Karpas-422 (cell line): ENCODE measurements at places on chromosomes 2 and 18.

GRCh38 chr2:223563462-223563861 lies 38.7 kb downstream of the SCG2 start:
- no peak for DNase-seq

- DNase-seq = no peak
Measured at GRCh38 chr2:178374865-178375264, 76.1 kb downstream of the PRKRA start.

DNA sequence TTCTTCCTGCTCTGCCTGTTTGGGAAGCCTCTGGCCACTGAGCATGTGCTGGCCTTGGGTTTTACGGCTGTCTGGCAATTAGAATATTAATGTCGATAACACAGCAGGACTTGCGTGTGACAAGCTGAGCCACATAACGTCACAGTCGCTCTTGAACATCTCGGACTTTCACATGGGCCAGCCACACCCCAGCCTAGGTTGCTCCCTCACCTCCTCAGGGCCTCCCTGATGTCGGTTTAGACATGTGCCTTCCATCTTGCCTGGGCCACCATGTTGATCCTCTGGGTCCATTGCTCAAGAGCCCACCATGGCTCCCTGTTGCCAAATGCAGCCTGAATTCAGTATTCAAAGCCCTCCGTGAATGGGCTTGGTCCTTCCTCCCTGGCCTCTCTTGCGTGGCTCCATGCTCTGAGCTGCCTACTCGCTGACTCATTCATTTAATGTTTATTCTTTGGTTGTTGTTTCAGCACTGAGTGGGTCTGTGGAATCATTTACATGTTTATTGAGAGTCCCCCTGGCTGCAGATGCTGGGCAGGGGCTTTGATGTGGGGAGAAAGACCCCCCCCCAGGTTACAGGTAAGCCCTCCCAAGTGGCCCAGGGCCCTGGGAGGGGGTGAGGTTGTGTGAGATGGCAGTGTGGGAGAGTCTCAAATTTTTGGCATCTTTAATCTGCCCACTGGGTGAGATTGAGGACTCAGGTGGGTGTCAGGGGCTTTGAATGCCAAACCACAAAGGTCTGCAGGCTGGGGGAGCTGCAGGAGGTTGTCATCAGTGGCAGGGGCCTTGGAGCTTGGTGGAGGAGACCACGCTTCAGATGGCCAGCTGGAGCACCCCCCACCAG lies 62.0 kb downstream of the ODC1 start:
- DNase-seq = no peak

GRCh38 chr2:195407783-195408182 lies 249.2 kb upstream of the SLC39A10 start:
- no peak for DNase-seq

DNA sequence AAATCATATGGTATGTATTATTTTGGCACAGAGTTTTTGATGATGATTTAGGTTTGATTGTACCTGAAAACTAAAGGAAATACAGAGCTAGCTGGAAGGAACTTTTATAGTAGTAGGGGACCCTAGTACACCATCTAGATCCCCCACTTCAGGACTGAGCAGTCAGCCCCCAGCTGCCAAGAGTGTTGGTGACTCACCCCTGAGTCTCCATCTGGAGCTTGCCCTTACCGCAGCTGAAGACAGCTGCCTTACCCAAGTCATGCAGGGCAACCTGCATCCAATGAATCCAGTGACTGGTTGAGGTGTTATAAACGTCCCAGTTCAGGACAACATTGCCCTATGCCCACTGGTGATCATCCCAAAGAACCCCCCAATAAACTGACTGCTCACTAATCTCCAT lies 15.3 kb downstream of the PMS1 start:
- no peak for DNase-seq

DNA sequence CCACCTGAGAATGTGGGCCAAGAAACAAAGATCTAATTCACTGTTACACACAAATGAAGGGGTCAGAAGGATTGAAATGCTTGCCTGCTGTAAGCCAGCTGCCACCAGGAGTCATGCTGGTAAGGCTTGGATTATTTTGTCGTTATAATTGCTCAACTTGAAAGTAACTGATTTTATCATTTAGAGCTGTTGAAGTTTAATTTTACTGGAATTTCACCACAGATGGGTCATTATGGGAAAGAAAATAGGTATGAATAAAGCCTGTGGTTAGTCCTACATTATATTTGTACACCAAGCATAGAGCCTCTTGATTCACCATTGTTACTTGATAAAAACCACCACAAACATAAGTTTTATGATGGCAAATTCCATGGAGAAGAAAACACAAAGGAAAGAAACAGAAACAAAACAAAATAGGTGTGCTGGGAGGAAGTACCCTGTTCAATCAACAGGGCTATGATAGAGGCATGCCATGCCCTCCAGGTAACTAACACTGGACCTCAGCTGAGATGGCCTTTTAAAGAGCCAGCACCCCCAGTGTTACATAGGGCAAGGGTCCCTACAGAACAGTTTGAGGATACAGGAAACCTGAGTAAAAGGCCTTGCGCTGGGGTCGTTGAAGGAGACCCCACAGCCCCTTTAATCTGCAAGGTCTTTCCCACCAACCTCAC lies 3.0 kb downstream of the CLEC4F start:
- no peak for DNase-seq

GRCh38 chr2:217903859-217904613 lies 98.8 kb downstream of the TNS1 start:
- no peak for DNase-seq

- DNase-seq = no peak
Measured at GRCh38 chr2:185374878-185375277, 363.7 kb upstream of the FSIP2 start.

DNA sequence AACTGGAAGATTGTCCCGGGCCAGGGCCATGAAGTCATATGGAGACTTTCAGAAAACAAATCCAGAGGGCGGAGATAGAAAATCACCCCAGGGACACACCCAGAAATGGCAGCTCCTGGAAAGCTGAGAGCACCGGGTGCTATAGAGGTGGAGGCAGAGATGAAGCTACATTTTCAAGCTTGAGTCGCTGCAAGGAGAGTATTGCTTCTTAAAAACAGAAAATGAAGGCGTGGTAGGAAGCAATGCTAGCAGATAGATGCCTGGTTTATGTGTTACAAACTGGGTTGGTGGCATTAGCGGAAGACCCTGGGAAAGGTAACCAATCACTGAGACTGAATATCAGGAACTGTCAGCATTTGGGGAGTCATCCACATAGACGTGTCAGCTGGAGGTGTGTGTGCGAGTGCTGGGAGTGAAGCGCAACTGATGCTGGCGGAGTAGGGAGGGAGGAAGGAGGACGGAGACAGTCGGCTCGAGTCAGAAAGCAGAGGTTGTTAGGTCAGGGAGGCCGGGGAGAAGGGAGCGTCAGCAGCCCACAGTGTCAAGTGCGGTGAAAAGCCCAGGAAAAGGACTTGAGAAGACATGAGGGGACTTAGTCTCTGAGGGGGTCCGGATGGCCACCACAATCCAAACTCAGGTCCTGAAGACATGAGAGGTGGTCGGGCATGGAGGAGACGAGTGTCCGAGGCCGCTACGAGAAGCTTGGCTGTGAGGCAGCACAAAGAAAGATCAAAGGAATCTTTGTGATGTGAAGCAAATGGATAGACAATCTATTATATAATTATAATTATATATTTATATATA lies 45.4 kb downstream of the C18orf63 start:
- no peak for DNase-seq

DNA sequence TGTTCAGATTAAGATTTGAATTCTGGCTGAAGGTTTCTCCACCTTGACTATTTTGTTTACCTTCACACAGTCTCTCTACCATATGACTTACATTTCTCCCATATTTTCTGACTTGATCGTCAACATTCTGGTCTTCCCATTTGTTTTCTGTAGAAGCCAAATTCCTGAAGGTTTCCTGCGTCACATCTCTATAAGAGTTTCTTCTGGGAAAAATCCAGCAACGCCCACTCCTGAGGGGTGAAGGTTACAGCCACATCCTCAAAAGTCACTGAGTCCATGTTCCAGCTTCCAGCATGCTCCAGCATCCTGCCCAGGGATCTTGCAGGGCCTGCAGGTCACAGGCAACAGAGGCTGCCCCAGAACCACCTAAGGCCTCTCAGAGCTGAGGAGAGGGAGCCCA lies 47.5 kb downstream of the NBEAL1 start:
- no peak for DNase-seq

GRCh38 chr2:207533461-207534008 lies 3.8 kb downstream of the CREB1 start:
- DNase-seq = no peak

GRCh38 chr18:50341443-50341842 lies 33.4 kb upstream of the SKA1 start:
- DNase-seq = no peak

DNA sequence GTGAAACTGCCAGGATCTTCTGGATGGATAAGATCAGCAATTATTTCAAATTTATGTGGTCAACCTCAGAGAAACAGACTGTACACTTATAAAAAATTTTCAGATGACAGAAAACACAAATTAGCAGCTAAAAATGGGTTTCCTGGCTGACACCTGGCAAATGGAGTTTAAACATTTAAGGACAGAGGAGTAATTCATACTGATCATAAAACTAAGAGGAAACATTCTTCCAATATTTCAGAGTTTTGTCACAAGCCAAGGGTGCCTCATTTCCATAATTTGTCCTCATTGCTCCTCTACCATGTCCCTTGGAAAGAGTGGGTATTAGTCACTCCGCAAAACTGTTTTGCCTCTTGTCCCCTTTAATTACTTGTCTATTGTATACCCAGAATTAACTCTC lies 70.2 kb downstream of the TMEFF2 start:
- DNase-seq = no peak

GRCh38 chr18:48621240-48621639 lies 82.4 kb downstream of the CTIF start:
- DNase-seq = no peak

- no peak for DNase-seq
Measured at GRCh38 chr18:45851161-45851925, 25.9 kb downstream of the SIGLEC15 start.

- peak; percentile 79 for DNase-seq
Measured at GRCh38 chr2:224369028-224369632, 32.8 kb downstream of the FAM124B start.

GRCh38 chr2:42930025-42930581 lies 137.7 kb upstream of the HAAO start:
- DNase-seq = no peak

- DNase-seq = peak; percentile 72
Measured at GRCh38 chr2:219459460-219460311, 25.0 kb downstream of the SPEG start.

- DNase-seq = no peak
Measured at GRCh38 chr2:216774620-216775019, 79.3 kb upstream of the IGFBP5 start.

DNA sequence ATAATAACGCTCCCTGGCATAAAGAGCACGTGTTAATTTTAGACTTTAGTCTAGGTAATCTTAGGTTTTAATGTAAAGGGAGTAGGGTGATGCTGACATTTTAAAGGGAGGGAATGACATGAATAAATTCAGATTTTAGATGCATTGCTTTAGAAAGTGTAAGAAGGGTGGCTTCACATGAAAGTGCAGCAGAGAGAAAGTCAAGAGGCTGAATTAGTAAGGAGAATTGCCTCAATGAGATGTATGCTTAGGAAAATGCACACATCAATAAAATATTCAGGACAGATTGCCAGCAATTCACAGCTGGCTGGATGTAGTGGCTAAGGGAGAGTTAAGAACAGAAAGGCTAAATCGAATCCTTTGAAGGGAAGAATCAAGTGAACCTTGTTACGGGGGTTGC lies 165.5 kb upstream of the CDH19 start:
- DNase-seq = no peak

GRCh38 chr18:12765126-12765525 lies 62.3 kb downstream of the PSMG2 start:
- DNase-seq = no peak

GRCh38 chr2:224217962-224218347 lies 178.9 kb upstream of the SERPINE2 start:
- no peak for DNase-seq

GRCh38 chr2:176067589-176068418 lies 16.0 kb downstream of the EVX2 start:
- no peak for DNase-seq

- peak; percentile 70 for DNase-seq
Measured at GRCh38 chr2:149313512-149313972, 16.8 kb upstream of the LYPD6 start.

DNA sequence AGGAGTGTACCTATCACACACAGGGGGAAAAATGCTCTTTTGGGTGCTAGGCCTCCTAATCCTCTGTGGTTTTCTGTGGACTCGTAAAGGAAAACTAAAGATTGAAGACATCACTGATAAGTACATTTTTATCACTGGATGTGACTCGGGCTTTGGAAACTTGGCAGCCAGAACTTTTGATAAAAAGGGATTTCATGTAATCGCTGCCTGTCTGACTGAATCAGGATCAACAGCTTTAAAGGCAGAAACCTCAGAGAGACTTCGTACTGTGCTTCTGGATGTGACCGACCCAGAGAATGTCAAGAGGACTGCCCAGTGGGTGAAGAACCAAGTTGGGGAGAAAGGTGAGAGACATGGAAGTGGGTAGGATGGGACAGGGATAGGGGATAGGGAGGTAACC lies 12.2 kb downstream of the DHRS9 start:
- DNase-seq = no peak
